Spleen (tissue), 13 donors: ENCODE measurements at places on chromosomes 3 and 15. TPM values are rescaled to one million over a fixed set of nuclear protein-coding genes. Genes with fewer than 3 reads are reported as not detected.

DNA sequence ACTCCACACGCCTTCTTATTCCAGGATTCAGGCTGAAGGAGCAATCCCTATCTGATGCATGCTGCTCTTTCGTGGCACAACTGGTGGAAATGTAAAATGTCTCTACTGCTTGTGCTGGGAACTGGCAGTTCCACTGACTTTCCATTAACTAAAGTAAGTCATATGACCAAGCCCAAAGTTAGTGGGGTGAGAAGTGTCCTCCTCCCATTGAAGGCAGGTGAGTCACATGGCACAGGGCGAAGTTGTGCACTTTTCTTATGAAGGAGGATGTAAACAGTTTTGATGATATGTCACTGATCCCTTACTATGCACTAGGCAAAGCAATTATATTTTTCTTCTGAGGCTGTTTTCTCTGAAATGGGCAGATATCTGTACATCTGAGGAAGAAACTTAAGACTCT lies 51.6 kb downstream of the SLC7A14 start:
- no peak for DNase-seq

ZDHHC19 gene
- 2.9 TPM for total RNA-seq

IQCH gene
- total RNA-seq, result 2.2 TPM

CYP1A2 gene
- total RNA-seq, result not detected

SNURF gene
- 4.8 TPM for total RNA-seq

- DNase-seq, result no peak
These were observed 31.4 kb upstream of the TKT start for GRCh38 chr3:53287131-53287629.

STRC gene
- 0.85 TPM for total RNA-seq

GRCh38 chr3:159781867-159782266 lies 206.8 kb upstream of the IL12A start:
- DNase-seq, result no peak

GRCh38 chr3:80993241-80993945 lies 768.1 kb downstream of the GBE1 start:
- DNase-seq, result no peak

- DNase-seq, result no peak
These were observed 46.8 kb upstream of the LPP start for GRCh38 chr3:188106887-188107830.

GRCh38 chr3:159877924-159878323 lies 110.7 kb upstream of the IL12A start:
- DNase-seq, result no peak

GRCh38 chr3:125221831-125222230 lies 9.3 kb upstream of the SLC12A8 start:
- DNase-seq, result no peak

- DNase-seq, result no peak
These were observed 47.3 kb downstream of the TMCO5A start for GRCh38 chr15:37981775-37982174.

MCTP2 gene
- 188 TPM for total RNA-seq

CTDSPL gene
- 43.1 TPM for total RNA-seq

DNA sequence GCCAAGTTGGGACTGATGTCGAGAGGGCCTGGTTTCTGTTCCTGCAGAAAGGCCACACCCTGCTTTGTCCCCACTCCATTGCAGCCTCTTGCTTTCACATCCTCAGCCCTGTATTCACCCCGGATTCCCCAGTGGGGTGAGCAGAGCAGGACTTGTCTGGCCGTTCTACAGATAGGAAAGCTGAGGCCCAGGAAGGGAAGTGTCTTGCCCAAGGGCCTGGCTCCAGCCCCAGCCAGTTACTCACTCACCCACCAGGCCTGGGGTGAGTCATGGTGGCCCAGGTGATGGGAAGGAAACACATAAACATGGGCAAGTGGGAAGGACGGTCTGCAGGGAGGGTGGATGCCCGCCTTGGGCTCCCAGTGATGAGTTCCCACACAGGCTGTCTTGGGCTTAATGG lies 6.1 kb upstream of the DUSP7 start:
- DNase-seq, result no peak

PRKCI gene
- total RNA-seq, result 19.1 TPM

DNA sequence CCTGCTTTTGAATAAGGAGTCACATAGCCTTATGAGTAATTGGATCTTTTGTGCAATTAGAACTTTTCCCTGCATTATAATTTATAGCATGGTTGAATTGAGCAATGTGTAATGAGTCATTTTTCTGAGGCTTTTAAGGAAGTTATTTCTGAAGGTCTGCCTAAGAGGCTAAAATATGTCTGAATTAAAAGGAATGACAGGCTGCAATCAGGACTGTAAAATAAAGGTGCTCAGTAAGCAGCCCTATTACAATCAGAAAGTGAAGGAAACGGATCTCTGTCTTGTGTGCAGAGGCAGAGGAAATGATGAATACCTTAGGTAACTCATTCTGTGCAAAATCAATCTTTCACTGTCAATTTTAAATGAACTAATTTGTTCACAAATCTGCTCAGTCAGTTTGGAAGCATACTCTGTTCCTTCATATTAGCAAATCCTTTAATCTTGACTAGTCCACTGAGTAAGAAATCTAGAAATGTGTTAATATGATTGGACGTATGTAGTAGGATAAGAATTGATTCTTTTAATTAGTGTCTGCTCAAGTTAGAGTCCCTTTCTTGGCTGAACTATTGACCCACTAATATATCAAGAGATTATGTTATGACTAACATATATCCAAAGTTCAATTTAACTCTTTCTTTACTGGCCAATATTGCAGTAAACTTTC lies 290.1 kb downstream of the ZIC1 start:
- no peak for DNase-seq

TMEM266 gene
- total RNA-seq, result 1.8 TPM

GRCh38 chr3:186524616-186525015 lies 19.6 kb downstream of the CRYGS start:
- no peak for DNase-seq

CCDC9B gene
- total RNA-seq, result 4.7 TPM
